Spinal cord (tissue), 10 donors: ENCODE measurements at places on chromosomes 16 and 17. TPM values are rescaled to one million over a fixed set of nuclear protein-coding genes. Genes with fewer than 3 reads are reported as not detected.

DNA sequence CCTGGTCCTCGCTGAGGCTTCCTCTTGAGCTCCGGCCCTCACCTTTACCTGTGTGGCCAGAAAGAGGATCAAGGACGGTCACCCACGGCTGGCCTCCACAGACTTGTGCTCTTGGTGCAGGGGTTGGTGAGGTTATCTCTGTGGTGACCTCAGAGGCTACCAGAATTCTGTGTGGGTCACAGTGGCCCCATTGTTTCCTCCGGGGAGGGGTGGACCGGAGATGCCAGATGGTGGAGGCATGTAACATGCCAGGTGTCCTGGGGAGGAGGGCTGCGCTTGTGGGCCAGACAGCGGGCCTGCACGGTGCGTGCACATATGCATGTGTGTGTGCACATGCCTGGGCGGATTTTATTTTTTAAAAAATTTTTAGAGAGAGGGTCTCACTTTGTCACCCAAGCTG lies 6.3 kb downstream of the SGCA start:
- DNase-seq: no peak

GRCh38 chr17:80599546-80600305 lies 55.1 kb downstream of the RPTOR start:
- DNase-seq: no peak

The ALOX15B gene
- 0.10 TPM for total RNA-seq

- DNase-seq: no peak
These were observed 2.5 kb upstream of the CLTC start for GRCh38 chr17:59617156-59617732.

The WNT9B gene
- 0.44 TPM for total RNA-seq

DNA sequence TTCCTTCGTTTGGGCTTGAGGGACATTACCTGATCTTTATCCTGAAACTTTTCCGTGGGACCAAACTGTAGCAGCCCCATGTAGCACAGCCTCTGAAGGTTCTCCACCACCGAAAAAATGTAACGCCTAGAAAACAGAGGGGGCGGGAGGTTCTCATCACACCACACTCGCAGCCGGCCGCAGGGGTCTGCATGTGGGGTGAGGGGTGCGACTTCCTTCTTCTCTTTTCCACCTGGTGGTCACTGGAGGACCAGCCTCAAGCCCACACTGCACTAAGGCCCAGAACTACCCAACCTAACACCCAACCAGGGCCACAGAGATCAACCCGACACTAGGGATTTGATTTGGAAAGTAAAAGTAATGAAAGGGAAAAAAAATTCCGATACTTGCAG lies 57.1 kb downstream of the GTF3C1 start:
- no peak for DNase-seq

- DNase-seq: no peak
These were observed 15.5 kb upstream of the SNTB2 start for GRCh38 chr16:69171325-69172084.

The GNAO1 gene
- 34.4 TPM for total RNA-seq

GRCh38 chr17:82201498-82201910 lies 11.1 kb downstream of the CCDC57 start:
- DNase-seq: no peak

- no peak for DNase-seq
These were observed 68.5 kb upstream of the ATP2A3 start for GRCh38 chr17:4032738-4033137.

DNA sequence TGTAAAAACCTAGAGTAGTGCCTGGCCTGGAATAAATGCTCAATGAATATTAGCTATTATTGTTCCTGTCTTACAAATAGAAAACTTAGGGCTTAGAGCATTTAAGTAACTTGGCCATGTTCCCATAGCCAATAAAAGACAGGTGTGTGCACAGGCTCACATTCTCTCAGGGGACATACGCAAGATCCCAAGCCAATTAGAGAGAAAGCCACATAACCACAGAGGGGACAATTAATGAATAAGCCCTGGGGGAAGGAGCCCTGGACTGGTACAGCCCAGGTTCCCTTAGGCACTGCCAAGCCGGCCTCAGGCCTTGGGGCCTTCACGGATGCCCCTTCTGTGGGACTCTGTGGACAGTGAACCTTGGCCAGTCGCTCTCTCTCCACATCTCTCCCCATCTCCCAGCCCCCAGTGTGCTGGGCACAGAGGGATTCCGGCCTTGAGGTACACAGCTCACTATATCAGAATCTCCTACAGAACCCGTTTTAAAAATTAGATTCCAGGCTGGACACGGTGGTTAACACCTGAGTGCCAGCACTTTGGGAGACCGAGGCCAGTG lies 27.3 kb upstream of the ABCC12 start:
- no peak for DNase-seq

- no peak for DNase-seq
These were observed 276.4 kb downstream of the SOX9 start for GRCh38 chr17:72397223-72397667.

DNA sequence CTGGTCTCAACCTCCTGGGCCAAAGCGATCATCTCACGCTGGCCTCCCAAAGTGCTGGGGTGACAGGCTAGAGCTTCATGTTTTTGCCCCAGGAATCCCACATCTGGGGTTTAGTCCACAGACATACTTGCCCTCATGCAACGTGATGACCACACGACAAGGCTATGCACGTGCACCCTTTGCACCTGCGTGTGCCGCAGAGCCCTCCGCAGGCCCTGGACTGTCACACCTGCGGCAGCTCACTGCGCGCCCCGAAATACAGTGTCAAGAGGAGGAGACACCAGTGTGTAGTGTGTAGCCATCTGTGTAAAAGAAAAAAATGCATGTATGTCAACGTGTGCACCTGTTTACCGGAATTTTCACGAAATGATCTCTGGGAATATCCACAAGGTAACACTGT lies 3.5 kb upstream of the MYADML2 start:
- no peak for DNase-seq

GRCh38 chr17:2935632-2936031 lies 127.8 kb downstream of the OR1D5 start:
- no peak for DNase-seq
